ENCODE measurements at places on chromosomes 1 and 21.

- DNase-seq, result no peak
Measured at GRCh38 chr1:55250399-55251075, 35.4 kb upstream of the USP24 start.

DNA sequence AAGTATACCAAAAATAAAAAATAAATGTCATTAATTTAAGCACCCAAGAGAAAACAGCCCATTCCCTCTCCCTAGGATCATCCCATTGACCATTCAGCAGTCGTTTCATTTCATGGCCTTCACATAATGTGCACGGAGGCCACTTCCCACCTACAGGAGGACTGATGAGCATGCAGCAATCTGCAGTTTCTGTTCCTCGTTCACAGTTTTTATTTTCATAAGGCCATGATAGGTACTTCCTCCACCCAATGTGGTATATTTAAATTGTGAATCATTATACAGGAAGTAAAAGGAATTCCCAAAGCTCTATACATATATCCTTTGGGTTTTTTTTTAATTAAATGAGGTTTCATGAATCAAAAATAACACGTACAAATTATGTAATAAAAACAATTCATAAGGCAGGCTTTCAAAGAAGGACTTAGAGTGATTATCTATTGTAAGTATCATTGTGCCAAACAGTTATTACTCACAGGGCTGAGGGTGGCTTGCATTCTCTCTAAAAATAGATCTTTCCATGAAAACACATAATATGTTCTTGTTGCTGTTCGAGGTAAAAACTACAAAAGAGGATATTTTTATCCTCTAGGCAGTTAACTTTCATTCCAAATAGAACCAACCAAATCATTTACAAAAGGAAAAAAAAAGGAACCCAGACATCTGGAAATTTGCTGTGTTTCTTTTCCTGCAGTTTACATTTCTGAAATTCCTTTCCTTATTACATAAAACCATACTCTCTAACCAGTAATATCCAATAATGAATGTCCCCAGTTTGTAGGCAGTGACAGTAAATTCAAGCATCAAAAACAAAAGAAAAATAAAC is 27.5 kb upstream of the SLC44A3 start:
- DNase-seq, result no peak

GRCh38 chr1:83834621-83835264 is 164.2 kb downstream of the TTLL7 start:
- no peak for DNase-seq

GRCh38 chr21:36260802-36261201 is 59.2 kb upstream of the MORC3 start:
- DNase-seq, result no peak

DNA sequence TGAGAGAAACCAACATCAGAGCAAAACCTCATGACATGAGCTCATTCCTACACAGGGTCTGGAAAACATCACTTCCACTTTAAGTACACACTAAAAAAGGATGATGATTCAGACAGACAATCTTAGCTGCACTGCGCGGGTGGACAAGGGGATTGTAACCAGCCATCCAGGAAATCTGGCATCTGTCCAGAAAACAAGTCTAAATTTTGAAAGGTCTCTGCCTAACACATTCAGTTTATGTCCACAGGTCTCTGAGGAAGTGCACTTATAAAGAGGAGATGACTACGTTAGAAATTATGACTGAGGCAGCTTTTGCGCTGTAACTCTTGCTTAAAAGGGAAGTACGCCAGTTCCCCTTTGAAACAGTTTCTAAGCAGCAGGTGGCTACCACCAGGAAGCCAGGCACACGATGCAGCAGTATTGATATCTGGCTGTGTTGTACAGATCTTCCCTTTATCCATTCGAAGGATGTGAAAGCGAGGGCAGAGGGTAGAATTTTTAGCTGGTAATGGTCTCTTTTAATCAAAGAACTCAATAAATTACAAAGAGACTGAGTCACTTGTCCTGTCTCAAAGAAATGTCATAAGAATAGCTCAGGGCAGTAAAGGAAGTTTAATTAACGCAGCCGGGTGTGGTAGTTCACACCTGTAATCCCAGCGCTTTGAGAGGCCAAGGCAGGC is 128.0 kb downstream of the SETD4 start:
- peak; percentile 86 for DNase-seq

DNA sequence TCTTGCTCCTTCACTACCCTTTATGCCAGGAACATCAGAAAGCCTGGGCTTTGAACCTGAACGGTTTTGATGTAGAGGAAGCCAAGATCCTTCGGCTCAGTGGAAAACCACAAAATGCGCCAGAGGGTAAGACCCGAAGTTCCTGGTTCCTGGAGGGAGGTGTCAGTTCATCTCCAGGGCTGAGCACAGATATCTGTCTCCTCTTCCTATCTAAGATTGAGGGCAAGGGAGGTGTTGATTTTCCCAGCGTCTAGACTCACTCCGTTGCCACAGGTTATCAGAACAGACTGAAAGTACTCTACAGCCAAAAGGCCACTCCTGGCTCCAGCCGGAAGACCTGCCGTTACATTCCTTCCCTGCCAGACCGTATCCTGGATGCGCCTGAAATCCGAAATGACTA is 915 bp downstream of the CDC20 start:
- DNase-seq, result no peak

GRCh38 chr1:248837781-248838356 is at the start of gene ZNF672:
ZNF672 (plus strand) TSS chr1:248838224; CDS start chr1:248847275, 9,051 bp downstream.
- DNase-seq, result peak; percentile 92

DNA sequence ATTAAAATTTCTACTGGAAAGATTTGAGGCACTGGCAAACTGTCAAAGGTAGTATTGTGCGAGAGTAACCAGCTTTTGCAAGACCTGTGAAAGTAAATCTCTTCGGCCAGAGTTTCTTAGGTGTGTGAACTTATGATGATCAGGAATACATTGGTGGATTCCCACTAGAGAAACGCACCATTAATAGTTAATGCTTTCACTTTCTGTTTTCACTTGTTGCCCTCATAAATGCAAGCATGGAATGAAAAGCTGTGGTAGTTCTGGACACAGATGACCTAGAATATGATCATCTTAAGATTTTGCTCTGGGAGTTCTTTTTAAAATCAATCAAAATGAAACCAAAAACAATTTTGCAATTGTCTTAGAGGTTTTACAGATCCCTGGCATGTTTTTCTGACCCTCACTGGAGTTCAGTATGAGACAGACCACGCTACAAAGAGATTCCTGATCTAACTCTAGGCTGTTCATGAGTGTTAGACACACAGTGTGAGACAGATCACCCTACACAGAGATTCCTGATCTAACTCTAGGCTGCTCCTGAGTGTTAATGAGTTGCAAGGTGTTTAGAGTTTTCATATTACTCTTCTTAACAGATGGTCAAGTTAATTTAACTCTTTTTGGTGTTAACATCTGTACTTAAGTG is 98.8 kb downstream of the SDCCAG8 start:
- DNase-seq, result no peak

Data from non-pigmented ciliary epithelial cell (primary cell).